ENCODE measurements at places on chromosomes 3 and 15.
A peak's percentile ranks its signal among the peaks of the same experiment; 100 is the strongest.

- no peak for DNase-seq
These were observed 255.4 kb upstream of the ARPP21 start for GRCh38 chr3:35383719-35384555.

GRCh38 chr15:63968700-63969099 is 77.6 kb downstream of the DAPK2 start:
- no peak for DNase-seq

DNA sequence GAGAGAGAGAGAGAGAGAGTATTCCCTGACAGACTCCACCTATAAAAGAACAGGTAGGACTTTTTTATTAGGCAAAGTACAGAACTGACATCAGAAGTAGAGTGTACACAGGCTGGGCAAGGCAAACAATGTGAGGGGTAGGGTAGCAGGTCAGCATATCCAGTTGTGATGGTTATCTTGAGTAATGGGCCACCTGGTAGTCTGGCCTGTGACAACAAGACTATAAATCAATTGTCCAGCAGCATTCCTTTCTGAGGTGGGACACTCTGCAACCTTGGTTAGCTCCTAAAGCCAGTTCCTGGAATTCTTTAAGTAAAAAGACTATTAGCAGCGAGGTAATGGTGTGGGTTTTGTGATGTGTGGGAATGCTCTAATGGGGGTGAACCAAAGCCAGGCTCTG is 14.9 kb upstream of the TMCC1 start:
- no peak for DNase-seq

DNA sequence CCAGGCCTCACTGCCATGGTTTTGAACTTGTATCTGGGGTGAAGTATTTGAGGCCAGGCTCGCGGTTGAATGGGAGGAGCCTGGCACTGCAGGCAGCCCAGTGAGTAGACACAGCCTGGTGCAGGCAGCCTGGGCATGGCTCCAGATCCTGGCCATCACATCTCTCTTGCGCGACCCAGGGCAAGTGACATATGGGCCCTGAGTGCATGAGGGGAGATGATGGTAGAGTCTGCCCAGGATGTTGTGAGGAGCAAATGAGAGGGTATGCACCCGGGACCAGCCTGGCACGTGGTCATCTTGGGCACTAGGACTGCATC is 103.5 kb downstream of the TBC1D2B start:
- peak; percentile 78 for DNase-seq

DNA sequence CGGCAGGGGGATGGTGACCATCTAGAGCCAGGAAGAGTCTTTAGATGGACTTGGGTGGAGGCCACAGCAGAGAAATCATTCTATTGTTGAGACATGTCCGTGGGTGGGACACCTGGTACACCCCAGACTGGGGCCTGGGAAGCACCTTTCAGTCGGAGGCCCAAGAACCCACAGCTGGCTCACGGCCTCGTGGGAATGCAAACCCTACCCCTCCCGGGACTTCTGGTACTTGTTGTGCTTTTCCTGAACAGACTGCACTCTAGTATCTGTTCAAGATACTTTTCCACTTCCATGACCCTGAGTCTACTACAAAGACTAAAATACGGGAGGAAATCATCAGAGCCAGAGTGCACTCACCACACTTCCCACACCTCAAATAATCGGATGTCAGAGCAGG is 60.7 kb downstream of the BDH1 start:
- DNase-seq, result no peak

GRCh38 chr15:41281236-41281635 is 50.2 kb downstream of the CHP1 start:
- DNase-seq, result no peak

GRCh38 chr3:184746131-184747120 is 34.6 kb upstream of the MAGEF1 start:
- no peak for DNase-seq

DNA sequence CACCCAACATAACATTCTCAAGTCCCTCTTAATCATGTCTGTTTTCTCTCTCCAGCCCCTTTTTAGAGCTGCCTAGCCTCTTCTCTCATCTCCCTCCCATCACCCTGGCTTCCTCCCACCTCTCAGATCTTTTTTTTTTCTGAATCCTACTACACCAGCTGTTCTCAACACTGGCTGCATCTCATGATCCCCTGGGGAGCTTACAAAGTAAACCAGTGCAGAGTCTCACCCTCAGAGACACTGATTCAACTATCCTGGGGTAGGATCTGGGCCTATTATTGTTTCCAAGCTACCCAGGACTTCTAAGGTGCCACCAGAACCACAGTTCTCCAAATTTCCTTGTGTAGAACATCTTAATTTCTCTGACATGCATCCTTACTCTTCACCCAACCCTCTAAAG is 50.3 kb upstream of the ACAN start:
- no peak for DNase-seq

DNA sequence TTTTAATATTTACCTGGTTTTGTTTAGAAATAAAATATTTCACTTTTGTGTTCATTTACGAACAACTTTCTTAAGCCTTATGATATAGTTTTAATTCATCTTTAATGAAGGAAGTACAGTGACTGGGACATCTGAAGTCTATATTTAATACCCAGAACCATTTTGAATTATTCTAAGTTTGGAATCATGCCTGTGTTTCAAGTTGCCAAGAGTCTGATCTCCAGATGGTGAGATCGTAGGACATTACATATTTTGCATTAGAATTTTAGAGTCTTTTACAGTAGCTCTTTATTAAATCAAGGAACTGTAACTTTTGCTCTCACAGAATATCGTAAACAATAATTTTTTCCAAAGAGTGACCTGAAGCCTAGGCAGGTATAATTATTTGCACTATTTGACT is 420.7 kb downstream of the SI start:
- DNase-seq, result no peak

- DNase-seq, result no peak
These were observed 23.8 kb downstream of the DAG1 start for GRCh38 chr3:49493901-49494300.

DNA sequence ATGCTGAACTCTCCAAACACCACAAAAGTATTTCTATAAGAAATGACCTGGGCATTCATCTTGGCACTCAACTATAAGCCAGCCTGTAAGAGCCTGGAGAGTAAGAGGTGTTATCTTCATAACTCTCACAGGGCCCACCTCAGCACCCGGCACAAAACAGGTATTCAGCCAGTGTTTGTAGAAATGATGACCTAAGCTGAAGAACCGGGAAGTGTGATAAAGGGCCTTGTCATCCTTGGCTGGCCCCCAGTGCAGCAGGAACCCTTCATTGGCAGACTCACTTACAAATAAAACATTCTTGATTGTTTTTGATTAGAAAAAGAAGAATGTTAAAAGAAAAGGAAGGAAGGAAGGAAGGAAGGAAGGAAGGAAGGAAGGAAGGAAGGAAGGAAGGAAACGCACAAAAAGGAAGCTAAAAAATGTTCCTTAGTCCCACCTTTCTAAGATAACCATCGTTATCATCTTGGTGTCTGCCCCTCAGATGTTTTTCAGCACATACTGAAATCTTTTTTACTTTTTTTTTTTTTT is 52.1 kb downstream of the DAPK2 start:
- no peak for DNase-seq

GRCh38 chr3:40291471-40291870 is 18.0 kb upstream of the EIF1B start:
- DNase-seq, result no peak

GRCh38 chr3:111859974-111860859 is 1.2 kb downstream of the PHLDB2 start:
- no peak for DNase-seq

DNA sequence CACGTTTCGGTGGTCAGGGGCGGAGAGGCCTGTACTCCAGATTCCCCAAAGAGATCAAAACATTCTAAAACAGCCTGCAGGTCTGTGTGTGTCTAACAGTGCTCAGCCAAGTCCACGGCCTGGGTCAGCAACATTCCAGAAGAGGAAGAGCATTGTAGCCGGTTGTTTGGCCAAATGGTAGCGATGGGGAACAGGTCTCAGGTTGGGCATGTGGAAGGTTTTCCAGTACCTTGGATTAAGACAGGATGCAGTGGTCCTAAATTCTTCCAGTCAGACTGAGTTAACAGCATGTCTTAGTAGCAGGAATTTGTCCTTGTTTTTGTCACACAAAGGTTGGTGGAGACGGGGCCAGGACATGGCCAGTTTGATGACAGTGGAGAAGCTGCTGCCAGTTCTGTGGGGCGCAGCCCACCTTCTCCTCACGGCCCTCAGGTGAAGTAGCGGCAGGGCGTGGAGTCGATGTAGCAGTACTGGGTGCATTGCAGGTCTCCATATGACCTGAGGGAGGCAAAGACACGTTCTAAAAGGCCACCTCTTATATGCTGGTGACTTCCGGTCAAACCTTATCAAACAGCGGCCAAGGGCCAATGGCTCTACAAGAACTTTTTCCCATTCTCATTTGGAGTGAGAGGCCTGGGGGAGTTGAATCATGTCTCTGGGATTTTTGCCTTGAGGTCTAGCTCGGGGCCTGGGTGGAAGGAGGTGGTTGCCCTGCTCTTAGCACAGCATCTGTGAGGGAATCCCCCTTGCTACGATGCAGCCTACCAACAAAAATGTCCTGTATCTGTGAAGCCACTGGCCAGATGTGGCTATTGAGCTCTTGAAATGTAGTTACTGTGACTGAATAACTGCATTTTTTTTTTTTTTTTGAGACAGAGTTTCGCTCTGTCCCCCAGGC is 24.1 kb downstream of the EAF1 start:
- DNase-seq, result no peak

- no peak for DNase-seq
These were observed 99.2 kb upstream of the PSMD6 start for GRCh38 chr3:64122476-64122875.

GRCh38 chr15:78208887-78209645 is 25.3 kb downstream of the ACSBG1 start:
- no peak for DNase-seq

DNA sequence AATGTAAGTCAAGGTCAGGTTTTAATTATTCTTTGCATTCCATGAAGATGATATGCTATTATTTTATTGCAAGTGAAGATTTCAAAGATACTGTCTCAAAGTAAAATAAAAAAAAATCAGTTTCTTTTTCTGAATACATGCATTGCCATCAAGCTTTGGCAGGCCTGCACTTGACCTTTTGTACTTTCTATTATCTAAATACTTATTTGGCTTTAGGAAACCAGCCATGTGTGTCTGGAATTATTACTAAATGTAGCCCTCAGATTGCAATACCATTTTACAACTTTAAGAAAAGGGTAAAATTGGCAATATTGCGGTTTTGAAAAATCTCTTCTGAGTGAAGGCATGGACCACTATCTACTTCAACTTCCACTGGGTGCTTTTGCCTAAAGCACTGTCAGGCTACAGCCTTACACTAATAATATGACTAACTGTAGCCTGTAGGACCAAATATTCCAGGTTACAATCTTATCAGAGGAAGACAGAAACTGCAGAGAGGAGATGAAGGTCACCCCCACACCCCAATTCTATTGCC is 349.4 kb upstream of the DCBLD2 start:
- DNase-seq, result no peak

- no peak for DNase-seq
These were observed 608 bp downstream of the SCN5A start for GRCh38 chr3:38648659-38649499.

- DNase-seq, result no peak
These were observed 4.7 kb downstream of the BHLHE40 start for GRCh38 chr3:4983739-4984510.

DNA sequence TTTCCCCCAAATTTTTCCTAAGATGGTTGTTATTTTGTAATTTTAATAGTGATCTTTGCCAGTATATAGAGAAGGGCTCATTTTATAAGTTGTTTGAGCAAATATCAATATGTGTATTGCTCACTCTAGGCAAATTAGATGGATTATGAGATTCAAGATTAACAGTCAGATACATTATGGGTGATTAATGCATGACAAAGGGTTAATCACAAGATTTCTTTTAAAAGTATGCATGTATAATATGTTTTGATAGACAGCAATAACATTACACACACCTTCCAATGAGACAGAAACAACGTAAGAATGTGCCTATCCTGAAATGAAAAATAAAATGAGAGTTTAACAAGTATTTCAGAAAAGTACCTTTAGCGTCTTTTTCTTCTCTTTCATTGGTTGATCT is 547.6 kb upstream of the AGTR1 start:
- no peak for DNase-seq

GRCh38 chr3:159266779-159267178 is 464.9 kb downstream of the MFSD1 start:
- DNase-seq, result no peak

DNA sequence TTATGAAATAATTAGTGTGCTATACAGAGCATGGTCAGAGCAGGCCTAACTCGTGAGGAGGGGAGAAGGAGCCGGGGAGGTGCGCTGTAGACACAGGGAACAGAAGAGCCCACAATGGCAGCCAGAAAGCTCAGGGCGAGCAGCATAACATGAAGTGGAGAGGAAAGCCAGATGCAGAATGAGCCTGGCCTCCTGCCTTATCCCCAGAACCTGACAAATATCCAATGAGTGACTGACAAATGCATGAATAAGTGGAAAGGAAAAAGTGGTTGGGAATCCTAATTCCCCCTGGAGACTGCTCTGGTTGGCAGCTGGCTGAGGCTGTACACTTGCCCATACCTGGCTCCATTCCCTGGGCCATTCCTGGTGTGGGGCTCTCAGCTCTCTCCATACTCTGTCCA is 9.2 kb upstream of the MST1R start:
- DNase-seq, result no peak

DNA sequence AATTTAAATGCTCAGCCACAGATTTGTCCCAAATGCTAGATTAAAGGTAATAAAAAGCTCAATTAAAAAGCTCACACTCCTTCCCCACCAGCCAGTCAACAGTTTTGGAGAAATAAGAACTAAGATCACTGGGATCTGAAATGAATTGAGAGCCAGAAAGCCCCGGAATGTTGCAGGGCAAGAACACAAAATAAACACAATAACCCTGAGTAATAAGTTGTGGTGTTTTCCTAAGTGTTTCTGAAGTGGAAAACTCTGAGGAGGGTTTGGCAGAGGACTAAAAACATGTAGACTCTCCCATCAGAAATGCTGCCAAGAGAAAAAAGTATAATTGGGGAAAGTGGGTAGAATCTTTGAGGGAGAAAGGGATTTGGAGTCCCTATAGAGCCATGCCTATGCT is 127.8 kb downstream of the ABI3BP start:
- no peak for DNase-seq

DNA sequence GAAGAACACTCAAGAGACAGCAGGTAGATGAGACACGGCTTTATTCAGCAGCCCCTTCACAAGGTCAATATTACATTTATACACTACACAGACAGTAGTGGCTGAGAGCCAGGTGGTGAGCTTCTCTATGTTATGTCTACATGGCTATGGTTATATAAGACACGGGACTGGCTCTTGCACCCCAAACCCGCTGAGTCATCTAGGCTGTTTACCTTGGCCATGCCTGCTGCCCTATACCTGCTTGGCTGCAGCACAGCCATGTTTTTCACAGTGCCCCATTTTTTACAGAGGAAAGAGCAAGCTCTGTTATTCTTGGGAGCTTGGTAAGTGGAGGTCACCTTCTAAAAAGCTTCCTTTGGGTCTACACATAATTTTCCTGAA is 231.6 kb downstream of the IGSF11 start:
- DNase-seq, result no peak

Measured in hematopoietic multipotent progenitor cell treated with erythropoietin and hydrocortisone succinate and interleukin-3 and kit ligand, for 17 days (in vitro differentiated cells).